ENCODE measurements at places on chromosomes 7 and 10. TPM values are rescaled to one million over a fixed set of nuclear protein-coding genes. Genes with fewer than 3 reads are reported as not detected.

Gene HOXA1
- 4.0 TPM for total RNA-seq

Gene C7orf33
- not detected for total RNA-seq

Gene HPS6
- 30.7 TPM for total RNA-seq

Gene CLDN15
- total RNA-seq = 10.9 TPM

Gene SUGCT
- total RNA-seq = 1.8 TPM

Gene BMPER
- total RNA-seq = 6.3 TPM

Gene TAS2R41
- not detected for total RNA-seq

Gene MNX1
- 6.3 TPM for total RNA-seq

Gene OGDH
- 28.4 TPM for total RNA-seq

Gene WNT16
- not detected for total RNA-seq

Gene RPP38
- total RNA-seq = 40.5 TPM

Gene RFC2
- total RNA-seq = 56.7 TPM

Gene FIS1
- 120 TPM for total RNA-seq

Gene ABCC2
- total RNA-seq = 154 TPM

Gene CALN1
- not detected for total RNA-seq
